ENCODE measurements at places on chromosomes 3 and 15.

DNA sequence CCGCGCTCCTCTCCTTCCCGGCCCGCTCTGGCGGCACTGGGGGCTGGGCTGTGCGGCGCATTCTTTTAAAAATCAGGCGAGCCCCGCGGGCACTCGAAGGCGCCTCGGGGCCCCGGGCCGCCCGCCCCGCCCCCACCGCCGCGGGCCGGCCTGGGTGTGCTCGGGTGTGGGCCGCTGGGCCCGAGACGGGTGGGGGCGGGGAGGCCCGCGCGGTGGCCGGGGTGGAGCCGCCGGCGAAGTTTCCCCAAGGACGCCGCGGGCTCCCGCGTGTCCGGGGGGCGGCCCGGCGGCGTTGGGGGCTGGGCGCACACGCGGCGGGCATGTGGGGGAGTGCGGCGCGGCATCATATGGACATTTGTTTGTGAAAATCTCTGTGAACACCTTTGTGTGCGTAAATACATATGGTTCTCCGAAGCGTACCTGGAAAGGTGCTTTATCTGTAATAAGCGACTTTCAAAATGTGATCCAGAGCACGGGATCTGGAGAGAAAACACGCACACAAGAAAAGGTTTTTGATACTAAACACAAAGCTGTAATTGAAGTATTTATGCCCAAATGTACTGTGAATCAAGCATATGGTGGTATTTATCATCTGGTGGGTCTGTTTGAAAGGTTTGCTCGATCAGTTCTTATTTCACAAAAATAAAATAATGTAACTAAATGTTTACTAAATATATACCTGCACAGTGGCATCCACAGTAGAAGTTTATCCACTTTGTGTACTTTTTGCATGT lies 612 bp upstream of the TBL1XR1 start:
- DNase-seq: no peak

DNA sequence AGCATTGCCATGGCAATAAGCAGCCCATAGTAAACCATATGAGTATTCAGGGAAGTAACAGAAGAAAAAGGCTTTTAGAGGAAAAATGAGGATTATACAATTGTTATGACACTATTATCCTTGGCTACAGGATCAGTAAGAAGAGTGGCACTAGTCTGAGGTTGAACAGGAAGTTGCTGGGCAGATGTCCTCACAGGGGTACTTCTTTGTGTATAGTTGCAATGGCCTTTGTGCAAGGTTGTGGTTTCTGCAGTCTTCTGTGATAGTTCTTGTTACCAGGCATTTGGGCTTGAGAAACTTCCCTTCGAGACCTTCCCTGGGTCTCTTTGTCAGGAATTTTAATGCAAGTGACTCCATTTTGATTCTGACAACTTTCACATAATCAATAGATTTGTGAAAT lies 100.6 kb upstream of the ATP11B start:
- DNase-seq: no peak

DNA sequence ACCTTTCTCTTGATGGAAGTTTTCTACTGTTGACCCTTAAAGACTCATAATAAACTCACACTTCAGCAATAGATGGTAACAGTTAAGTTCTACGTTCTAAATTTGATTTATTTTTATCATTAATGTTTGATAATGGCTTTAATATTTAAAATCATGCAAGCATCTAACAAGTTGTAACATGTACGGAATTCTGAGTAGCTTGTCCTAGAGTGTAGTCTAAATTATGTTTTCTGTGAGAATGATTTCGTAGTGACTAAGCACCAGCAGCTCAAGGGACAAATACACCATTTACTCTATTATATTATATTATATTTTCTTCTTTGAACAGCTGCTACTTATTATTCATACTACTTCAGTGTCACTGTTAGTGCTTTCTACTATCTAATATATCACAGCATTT lies 345.6 kb downstream of the NLGN1 start:
- no peak for DNase-seq

GRCh38 chr3:174243171-174243570 lies 616.0 kb upstream of the NAALADL2 start:
- no peak for DNase-seq

- DNase-seq: no peak
Measured at GRCh38 chr15:50544368-50544767, 2.1 kb downstream of the USP50 start.

DNA sequence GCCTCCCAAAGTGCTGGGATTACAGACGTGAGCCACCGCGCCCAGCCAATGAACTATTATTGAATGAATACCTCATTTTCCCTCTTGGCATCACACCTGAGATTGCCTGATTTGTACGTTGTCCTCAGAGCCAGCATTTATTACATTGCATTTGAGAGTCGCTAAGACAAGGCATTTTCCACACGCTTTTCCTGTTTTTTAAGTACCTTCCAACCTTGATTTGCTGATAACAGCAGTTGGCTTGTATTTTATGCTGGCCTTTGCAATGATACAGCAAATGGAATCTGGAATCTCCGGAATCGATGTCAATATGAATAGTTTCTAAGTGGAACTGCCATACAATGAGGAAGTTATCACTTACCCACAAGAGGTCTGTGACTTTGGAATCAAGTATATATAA lies 15.7 kb upstream of the CNBP start:
- DNase-seq: no peak

GRCh38 chr15:77546870-77547269 lies 85.8 kb downstream of the LINGO1 start:
- no peak for DNase-seq

- no peak for DNase-seq
Measured at GRCh38 chr15:68412218-68412617, 19.7 kb downstream of the ITGA11 start.

DNA sequence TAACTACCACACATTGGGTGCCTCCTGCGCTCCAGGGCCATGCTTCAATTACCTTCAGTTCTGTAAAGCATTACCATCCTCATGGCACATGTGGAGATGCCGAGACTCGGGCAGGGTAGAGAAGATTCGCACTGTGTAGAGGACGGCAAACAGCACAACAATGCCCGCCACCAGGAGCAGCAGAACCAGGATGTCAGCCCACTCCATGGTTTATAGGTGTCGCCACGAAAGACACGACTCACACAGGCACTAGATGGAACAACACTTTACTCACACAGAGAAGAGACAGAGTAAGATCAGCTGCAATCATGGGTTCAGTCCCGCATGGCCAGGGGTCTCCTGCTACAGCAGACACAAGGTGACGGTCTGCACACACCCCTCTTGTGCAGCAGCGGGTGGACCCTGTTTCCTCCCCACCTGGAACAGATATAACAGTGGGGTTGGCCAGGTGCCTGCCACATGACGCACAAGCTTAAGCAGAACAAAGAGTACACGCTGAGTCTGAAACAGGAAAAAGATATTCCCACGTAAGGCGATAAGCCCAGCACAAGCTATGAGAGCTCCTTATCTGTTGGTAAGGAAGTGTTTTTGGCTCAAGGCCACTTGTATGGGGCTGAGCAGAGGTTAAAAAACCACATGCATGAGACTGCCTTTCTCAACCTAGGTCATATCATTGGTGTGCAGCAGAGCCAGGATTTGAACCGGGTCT lies 2.5 kb upstream of the TBC1D21 start:
- DNase-seq: no peak

DNA sequence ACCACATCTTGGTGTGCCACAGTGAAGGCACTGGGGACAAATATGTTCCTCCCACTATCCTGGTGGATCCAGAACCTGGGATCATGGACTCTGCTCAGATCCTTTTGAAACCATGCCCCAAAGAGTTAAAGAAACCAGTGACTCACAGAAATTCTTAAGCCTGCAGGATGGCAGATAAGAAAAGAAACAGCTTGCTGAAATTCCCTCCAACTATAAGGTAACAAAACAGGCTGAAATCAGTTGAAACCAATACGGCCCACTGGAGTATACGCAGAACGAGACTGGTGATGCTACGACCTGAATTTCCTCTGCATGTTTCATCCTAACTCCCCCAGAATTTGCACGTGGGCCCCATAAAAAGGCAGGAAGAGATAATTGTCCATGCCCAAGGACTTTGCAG lies 209.6 kb downstream of the TJP1 start:
- DNase-seq: no peak

GRCh38 chr15:73437543-73438109 lies 5.3 kb upstream of the REC114 start:
- DNase-seq: no peak

GRCh38 chr15:82393671-82394070 lies 35.9 kb upstream of the GOLGA6L9 start:
- DNase-seq: no peak

DNA sequence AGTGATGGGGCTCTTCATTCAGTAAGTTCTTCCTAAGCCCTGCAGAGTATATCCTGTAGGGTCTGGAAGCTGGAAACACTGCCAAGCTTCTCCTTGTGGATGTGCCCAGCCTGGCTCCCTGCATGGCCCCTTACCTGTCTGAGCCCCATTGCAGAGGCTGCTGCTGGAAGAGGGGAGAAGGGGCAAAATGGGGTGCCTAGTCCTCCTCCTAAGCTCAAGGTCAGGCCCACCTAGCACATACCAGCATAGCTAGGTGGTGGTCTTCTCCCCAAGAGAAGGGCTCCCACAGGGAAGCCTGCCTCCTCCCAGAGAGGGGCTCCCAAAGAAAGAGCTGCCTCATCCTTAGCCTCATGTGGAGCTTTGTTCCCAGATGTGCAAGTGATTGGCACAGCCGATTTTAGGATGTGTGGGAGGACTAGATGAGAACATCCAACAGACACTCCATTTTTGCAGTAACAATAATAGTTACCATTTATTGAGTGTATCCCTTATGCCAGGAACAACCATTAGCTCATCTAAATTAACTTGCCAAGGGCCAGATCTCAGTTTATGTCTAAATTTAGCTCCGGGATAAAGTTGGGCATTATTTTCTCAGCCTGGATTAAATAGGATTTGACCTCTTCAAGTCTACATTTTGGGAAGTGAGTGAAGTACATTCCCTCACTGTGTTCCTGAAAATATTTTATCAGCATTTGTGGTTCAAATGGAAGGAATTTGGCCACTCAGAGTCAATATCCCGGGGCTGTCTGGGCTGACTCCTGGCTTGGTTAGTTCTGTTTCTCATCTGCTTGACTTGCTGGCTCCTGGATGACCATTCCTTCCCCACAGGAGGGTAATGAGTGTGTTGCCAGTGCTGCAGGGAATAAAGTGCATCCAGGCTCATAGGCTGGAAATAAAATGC lies 291.1 kb upstream of the ROPN1 start:
- DNase-seq: no peak

DNA sequence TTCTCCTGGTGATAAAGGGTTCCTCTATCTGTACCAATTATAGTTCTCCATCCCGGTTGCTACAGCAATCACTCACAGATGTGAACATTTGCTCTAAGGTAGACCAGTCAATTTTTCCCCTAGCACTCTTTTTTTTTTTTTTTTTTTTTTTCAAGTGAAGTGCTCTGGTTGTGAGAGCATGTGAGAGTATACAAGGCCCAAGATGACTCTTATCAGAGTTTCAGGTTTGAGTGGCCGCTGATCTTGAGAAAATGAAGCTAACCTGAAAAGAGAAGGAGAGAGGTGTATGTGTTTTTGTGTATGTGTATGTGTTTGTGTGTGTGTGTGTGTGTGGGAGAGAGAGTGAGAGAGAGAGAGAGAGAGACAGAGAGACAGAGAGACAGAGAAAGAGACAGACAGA lies 44.4 kb upstream of the OTOL1 start:
- no peak for DNase-seq

GRCh38 chr3:72152551-72153476 lies 367.9 kb upstream of the PROK2 start:
- DNase-seq: no peak

DNA sequence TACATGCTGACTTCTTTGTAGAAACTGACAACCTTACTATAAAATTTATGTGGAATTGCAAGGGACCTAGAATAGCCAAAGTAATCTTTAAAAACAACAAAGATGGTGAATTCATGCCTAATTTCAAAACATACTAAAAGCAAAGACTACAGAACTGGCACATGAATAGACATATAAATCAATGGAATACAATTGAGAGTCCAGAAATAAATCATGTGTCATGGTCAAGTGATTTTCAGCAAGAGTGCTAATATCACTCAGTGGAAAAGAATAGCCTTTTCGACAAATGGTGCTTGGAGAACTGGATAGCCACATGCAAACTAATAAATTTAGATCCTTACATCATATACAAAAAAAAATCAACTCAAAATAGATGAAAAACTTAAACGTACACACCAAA lies 8.7 kb downstream of the IMPG2 start:
- no peak for DNase-seq

GRCh38 chr3:178618197-178618596 lies 82.0 kb downstream of the KCNMB2 start:
- DNase-seq: no peak

- no peak for DNase-seq
Measured at GRCh38 chr15:65902373-65902772, 33.1 kb downstream of the RAB11A start.

DNA sequence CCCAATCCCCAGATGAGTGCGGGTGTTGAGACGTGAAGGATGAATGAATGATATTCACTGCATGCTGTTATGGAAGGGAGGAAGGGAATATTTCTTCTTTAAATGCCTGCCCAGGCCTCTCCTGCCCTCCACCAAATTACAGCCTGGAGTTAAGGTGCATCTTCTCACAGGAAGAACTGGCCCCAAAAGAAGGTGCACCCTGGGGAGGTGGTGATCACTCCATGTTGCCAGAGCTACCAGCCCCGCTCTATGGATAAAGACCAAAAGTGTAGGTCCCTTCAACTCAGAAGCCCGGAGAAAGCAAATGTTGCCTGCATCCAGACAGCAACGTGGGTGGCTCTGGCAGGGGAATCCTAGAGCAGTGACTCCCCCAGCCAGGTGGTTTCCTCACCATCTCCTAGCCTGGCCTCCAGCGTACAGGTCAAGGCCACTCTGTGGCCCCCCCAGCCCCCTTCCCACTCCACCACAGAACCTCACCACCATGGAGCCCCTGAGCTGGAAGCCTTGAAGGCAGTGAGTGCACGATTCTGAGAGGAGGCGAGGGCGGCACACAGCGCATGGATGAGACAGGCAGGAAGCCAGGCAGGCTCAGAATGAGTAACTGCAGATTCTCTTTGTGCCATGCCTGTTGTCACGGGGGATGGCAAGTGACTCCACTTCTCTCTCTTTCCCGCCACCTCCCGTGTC lies 3.5 kb upstream of the VIPR1 start:
- DNase-seq: no peak

DNA sequence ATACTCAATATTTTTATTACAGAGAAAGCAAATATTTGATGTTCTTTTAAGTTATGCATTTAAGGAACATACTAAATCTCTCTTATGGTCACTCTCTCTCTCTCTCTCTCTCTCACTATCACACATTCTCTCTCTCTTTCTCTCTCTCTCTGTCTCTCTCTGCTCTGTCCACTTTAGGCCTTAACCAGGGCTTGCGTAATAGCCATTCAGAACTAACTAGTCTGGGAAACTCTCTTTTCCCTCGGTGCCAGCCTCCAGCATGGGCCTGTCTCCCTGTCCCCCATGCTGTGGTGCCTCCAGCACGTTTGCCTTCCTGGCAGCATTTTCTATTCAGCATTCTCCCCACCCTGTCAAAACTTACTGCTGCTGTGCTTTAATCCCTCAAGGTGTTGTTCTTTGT lies 389.7 kb downstream of the ROBO1 start:
- no peak for DNase-seq
